Activated T-cell treated with anti-CD3 and anti-CD28 coated beads for 48 hours (primary cell): ENCODE measurements at places on chromosomes 12 and 14.
A peak's percentile ranks its signal among the peaks of the same experiment; 100 is the strongest.

DNA sequence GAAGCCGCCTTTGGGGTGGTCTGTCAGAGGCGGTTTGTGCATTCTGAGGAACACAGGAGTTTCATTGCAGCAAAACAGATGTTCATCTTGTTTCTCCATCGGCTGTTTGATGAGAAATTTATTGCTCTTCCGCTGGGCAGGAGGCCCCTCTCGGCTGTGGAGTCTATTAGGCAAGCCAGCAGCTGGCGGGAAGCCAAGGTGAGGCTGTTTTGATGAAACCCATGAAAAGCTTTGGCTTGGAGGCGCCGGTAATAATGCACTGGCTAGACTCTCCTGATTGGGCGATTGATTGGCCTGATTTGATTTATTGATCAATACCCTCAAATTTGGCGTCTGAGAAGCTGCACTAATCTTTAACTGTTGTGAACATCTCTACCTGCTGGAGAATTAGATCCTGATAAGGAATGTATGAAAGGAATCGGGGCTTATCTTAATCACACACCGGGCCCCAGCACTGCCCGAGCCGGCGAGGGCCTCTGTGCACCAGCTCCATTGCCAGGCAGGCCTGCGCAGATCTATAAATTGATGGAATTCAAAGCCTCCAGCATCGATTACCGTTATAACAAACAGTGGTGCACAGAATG is 187.7 kb downstream of the PHETA1 start:
- no peak for DNase-seq

DNA sequence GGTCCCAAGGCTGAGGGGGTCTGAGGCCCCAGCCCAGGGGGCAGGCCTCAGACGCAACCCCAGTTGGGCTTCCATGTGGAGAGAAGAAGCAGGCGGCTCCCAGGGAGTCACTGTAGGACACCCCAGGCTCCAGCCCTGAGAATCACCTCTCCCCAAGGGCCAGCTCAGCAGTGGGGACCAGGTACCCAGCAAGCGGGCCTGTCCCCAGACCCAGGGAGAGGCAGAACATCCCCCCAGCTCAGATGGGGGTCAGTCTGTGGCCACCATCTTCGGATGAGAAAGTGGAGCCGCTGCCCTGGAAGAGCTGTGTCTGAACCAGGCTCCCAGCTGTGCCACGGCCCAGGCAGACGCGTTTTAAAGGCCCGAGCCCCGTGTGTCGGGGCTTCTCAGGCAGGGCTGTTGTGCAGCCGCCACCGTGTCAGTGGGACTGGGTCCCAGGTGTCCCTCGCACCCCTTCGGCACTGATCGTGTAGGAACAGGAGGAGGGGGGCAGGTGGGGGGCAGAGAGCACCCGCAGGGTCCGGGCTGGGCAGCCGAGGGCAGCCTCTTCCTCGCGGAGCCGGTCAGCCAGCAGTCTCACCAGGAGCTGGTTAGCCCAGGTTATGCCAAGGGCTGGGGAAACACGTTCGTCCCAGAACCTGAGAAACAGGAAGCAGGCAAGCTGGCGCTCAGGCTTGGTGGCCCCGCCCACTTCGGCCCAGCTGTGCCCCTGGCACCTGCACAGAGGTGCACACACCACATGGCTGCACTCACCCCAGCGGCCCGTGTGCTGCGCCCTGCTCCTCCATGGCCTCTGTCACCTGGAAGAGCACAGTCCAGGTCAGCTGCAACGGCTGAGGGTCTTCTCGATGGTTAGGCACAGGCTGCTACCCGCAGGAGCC is 16.6 kb downstream of the XRCC3 start:
- DNase-seq, result no peak

- peak; percentile 51 for DNase-seq
These were observed at the start of gene AKAP5 for GRCh38 chr14:64465191-64465822. Gene AKAP5 (plus strand): TSS chr14:64465499. CDS start chr14:64468395, 2,896 bp downstream.

DNA sequence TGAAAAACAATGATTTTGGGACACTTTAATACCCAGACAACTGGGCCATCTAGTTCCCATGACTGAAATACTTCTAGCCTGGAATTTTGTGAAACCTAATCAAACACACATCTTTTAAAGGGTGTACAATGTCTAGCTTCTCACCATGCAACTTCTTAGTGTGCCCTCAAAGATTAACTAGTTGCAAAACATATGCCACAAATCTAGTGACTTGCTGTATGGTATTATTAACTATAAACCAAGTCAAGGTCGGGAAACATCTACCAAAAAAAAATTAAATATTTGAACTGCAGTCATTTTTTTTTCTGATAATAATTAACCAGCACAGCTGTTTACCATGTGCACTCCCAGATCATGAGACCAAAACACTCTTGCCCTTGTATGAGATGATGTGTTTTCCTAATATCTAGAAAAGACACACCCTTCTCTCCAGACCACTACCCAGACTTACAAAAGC is 171.8 kb upstream of the FOXN3 start:
- no peak for DNase-seq

DNA sequence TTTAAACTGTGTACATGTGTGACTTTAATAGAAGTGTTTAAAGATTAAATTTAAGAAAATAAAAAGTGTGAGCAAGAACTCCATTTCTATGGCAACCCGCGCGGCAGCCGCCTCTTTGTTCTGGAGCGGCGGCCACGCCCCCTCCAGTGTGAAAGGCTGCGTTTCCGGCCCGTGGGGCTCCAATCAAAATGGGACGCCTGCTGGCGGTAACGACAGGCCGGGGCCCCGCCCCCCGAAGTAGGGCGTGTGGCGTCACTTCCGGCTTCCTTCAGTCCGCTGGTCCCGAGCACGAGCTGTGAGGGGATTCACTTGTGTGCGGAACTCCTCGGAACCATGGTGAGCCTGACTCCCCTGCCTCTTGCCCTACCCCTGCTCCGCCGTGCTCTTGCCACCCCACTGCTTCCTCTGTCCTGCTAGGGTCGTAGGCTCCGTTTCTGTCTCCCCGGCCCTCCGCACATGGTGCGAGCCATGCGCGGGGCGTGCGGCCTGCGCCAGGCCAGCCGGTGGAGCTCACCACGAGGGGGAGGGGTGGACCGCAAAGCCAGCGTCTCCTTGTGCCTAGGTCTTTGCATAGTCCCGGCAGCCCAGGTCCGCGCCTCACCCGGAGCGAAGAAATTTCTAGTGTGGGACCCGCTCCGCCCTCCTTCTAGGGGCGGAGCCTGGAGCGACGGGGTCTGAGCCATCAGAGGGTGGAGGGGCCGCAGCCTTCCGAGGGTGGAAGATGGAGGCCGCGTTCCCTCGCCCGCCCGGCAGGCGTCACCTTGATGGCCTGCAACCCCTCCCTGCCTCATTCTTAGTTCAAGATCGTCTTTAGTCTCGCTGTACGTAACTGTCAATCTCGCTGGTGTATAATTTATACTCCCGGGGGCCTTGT is at the start of gene CCT2:
Gene CCT2, plus strand, starts transcription at position 271 of the 874 bp plus-strand sequence. Its CDS starts 63 bp downstream, at position 334.
- DNase-seq, result peak; percentile 96

GRCh38 chr12:25979563-25979962 is 21.1 kb downstream of the RASSF8 start:
- no peak for DNase-seq

DNA sequence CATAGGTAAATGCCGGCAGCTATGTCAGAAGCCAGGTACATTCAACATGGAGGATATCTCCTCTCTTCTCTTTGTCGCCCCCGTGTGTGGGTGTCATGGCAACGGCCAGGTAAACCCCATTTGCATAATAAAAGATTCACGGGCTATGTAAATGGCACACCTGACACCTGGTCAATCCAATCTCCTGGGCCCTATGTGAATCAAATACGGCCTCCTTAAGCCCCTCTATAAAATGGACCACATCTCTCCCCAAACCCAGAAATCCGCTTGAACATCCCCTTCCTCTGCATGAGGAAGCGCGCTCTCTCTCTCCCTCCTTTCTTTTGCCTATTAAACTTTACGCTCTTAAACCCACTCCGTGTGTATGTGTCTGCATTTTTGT is 363.7 kb downstream of the SOX5 start:
- no peak for DNase-seq

DNA sequence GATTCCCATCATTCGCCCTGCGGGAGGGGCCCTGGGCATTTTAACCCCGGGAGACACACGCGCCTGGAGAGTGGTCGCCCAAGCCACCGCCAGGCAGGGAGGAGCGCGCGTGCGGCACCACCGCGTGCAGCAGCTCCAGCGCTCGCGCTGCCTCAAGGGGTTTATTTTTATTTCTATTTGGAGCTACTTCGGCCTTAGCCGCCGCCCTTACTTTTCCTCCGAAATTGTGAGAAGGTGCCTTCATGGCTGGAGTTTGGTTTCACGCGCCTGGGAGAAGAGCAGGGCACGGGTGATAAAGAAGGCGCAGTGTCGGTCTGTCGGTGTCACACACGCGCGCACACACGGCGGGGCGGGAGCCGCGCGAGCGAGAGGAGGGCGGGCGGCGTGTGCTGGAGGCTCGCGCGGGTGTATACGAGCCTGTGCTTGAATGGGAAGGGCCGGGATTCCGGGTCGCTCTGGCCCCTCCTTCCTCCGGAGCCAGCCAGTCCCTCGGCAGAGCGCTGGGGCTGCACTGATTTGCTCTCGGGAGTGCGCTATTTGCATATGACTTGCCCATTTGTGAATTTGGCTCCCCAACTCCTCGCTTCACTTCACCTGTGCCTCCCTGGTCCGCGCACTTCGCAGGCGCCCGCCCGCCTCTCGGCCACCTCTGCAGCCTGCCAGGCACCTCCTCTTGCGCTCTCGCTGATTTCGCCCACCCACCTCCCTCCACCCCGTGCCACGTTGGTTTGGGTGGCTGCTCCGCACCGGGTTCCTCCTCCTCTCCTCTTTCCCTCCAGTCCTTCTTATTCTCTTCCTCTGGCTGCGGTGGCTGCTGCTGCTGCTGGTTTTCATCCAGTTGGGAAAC is 932.3 kb downstream of the DIO2 start:
- no peak for DNase-seq

DNA sequence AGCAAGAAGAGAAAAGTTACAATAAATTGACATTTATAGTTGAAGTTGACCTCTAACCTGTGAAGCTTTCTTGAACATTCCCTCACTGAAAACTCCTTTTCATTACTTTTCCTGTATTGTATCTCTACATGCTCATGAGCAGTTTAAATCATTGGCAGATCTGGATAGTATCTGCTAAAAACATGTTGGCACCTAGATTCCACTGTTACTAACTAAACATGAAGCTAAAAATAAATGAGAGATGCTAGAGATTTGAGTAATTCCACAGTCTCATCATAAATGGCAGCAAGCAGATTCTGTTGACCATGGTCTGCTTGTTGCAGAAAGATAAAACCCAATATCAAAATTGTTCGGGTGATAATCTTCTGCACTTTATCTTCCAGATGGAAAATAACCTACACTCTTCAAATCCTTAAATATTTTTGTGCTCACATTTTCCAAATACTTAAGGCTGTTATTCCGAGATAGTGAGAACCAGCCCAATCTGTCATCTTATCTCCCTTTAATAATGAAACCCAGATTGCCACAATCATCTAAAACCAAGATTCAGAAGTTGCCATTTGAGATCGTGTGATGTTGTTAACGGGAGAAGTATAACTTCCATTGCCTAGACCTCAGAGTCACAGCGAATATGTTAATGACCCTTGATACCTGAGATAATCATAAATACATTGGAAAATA is 171.0 kb upstream of the DAAM1 start:
- DNase-seq, result no peak

DNA sequence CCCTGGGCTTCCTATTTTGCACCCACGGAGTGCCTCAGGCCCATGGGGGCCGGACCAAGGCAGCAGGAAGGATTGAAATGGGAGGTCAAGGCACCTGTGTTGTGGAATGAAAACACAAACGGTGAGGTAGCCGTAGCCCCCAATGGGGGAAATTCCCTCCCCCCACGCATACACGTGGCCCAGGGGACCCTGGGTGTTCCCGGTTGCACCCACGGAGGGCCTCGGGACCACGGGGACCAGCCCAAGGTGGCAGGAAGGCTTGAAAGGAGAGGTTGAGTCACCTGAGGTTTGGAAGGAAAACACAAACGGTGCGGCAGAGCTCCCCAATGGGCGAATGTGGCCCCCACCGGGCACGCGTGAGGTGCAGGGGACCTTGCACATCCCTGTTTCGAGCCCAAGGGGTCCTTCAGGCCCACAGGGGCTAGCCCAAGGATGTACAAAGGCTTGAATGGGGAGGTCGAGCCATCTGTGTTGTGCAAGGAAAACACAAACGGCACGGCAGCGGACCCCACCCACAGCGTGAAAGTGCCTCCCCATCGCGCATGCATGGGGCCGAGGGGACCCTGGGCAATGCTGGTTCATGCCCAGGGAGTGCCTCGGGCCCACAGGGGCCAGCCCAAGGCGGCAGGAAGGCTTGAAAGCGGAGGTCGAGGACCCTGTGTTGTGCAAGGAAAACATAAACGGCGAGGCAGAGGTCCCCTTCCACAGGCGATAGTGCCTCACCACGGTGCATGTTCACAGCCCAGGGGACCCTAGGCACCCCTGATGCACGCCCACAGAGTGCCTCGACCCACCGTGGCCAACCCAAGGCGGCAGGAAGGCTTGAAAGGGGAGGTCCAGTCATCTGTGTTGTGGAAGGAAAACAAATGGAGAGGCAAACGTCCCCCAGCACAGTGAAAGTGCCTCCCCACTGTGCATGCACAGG is 376.7 kb downstream of the ALG10 start:
- no peak for DNase-seq

DNA sequence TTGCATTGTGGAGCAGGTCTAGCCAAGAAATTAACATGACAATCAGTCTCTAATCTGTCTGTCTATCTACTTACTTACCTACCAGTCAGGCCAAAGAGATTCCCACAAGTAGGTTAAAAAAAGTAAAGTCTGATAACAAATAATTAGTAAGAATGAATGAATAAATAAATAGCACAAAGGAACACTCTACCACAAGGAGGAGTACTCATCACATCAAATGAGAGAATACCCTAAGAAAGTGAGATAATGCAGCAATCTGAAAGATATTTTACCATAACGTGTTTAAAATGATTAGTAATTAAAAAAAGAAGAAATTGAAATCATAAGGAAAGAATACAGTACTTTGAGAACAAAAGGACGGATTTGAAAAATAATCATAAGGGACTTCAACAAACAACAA is 187.2 kb downstream of the SYNE2 start:
- DNase-seq, result no peak

DNA sequence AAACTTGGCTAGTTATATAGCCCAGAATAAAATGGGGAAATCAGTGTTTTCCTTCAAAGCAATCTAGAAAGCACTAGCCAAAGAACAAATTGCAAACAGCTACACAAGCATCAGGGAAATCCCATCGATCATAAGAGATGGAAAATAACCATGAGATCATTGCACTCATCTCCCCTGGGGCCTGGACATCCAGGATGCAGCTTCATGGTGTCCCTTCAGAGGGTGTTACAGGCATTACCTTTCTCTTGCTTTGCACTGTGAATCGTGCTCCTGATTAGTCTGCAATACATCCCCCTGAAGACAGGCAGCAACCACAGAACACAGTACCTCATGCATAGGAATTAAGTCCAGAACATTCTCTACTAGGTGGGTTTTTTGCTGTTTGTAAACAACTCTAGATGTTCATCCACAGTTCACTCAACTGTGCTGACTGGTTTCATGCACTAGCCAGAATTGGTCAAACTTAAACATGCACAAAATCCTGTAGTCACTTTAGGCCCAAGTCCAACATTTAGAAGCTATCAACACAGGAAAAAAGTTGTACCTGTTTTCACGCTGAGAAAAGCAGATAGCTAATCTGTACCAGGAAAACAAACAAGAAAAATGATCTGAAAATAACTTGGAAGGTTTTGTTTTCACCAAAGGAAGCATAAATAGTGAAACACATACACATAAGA is 120.1 kb downstream of the ZFP36L1 start:
- DNase-seq, result no peak

GRCh38 chr14:105881021-105881930 is 354.9 kb downstream of the TMEM121 start:
- DNase-seq, result no peak

- DNase-seq, result no peak
These were observed 150.5 kb upstream of the KRR1 start for GRCh38 chr12:75661908-75662307.
